ENCODE measurements at places on chromosomes 3 and 15.

DNA sequence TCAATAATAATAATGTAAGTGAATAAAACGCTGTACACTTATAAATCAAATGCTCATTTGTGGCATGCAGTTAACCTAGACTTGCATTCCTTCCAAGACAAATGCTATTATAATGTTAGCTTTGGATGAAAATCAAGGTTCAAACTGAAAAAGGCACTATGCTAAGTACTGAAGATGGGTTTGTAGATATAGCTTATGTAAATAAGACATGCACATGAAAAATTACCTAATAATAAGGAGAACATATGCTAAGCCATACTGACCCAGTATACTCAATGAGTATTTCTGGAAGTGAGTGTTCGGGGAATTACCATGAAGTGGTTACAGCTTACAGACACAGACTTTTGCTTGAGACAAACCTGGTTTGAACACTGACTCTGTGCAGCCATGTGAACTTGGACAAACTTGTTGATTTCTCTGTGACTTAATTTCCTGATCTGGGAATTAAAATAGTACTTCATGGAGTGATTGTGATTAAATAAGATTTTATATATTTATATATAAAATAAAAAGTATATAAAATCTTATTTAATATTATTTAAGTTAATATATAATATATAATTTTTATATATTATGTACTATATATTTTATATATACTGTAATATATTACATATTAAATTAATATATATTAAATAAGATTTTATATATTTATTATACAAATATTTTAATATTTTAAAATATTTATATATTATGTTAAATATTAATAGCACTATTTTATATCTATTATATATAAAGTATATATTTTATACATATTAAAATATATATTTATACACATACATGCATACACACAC is 159.2 kb downstream of the ZPLD1 start:
- DNase-seq = no peak

GRCh38 chr15:64837502-64837901 is 4.2 kb upstream of the PLEKHO2 start:
- DNase-seq = no peak

- peak; percentile 88 for DNase-seq
These were observed 240 bp upstream of the BHLHE40 start for GRCh38 chr3:4978966-4979427.

GRCh38 chr15:80755885-80756284 is 23.3 kb upstream of the CEMIP start:
- no peak for DNase-seq

DNA sequence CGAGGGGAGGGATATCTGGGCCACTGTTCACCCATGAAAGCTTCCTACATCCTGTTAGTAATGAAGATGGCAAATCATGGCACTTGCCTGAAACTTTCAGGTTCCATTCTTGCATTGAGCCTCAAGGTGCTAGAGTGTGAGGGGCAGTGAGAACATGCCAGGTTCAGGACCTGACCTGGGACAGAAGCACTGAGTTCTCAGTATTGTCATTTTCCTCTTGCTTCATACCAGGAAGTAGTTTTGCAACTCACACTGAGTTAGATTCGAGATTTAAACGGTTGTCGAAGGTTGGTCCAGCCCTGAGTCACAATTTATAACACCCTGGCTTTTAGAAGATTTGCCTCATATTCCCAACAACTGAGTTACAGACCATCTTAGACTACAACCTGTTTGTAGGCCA is 11.8 kb upstream of the MEIS2 start:
- DNase-seq = no peak

GRCh38 chr3:30708472-30708871 is 102.1 kb downstream of the TGFBR2 start:
- no peak for DNase-seq

DNA sequence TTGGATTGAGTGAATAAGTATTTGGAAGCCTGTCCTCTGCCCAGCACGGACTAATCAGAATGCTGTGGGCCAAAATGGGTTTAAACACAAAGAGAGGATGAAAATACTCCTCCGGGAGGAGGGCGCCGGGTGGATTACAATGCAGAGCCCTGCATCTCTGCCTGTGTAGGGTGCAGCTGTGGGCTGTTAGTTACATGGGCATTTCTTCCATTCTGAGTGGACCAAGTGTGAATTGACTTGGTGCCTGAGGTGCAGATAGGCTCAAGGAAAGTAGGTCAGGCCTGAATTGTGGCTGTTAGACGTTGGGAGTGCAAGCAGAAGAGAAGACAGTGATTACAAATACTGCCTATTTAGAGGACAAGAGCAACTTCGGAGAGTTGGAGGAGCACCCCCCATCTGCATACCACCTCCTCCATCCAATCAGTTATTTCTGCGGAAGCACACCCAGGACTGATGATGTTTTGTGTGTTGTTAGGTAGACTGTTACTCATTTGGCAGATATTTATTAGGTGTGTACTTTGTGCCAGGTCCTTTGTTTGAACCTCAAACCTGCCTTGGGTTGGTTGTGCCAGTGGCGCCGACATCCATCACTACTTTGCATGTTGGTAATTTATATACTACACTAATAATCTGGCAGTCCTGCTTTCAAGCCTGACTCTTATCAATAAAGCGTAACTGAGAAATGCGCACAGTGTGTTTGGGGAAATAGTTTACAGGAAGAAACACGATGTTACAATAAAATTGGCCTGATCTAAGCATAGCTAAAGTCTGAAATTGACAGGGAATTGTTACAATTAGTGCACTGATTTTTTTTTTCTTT is 33.0 kb downstream of the PTPRG start:
- no peak for DNase-seq

DNA sequence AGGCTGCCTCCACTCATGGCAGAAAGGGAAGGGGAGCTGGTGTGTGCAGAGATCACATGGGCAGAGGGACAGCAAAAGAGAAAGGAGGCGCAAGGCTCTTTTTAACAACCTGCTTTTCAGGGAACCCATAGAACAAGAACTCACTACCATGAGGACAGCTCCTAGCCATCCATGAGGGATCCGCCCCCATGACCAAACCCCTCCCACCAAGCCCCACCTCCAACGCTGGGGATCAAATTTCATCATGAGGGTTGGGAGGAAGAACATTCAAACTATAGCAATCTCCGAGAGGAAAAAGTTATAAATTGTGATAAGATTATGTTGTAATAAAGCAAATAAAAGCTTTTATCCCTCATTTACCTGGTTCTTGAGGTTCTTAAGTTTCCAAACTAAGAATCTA is 84.7 kb upstream of the LMCD1 start:
- no peak for DNase-seq

DNA sequence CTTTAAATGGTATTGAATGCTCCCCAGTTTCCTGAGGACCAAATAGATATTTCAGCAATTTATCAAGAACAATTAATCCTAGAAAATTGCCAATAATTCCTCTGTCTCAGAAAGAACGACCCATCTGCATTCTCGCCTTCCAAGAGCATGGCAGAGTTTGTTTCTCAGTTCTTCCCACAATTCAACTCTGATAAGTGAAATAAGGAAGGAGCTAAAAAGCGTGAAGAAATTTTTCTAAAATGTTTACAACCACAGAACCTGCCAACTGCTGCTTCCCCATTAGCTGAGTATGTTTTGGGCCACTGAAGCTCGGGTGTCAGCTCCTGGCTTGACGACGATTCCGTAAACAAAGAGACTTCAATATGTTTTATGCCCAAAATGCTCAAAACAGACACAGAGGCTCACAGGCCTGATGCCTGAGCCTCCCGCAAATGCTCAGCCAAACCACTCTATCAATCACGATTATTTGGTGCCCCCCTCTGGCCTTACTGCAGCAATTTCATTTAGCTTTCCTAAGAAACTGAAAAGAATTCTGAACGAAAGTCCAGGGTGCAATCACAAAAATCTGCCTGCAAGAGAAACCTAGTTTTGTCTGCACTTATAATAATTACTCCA is 259.2 kb upstream of the CCDC54 start:
- DNase-seq = no peak

DNA sequence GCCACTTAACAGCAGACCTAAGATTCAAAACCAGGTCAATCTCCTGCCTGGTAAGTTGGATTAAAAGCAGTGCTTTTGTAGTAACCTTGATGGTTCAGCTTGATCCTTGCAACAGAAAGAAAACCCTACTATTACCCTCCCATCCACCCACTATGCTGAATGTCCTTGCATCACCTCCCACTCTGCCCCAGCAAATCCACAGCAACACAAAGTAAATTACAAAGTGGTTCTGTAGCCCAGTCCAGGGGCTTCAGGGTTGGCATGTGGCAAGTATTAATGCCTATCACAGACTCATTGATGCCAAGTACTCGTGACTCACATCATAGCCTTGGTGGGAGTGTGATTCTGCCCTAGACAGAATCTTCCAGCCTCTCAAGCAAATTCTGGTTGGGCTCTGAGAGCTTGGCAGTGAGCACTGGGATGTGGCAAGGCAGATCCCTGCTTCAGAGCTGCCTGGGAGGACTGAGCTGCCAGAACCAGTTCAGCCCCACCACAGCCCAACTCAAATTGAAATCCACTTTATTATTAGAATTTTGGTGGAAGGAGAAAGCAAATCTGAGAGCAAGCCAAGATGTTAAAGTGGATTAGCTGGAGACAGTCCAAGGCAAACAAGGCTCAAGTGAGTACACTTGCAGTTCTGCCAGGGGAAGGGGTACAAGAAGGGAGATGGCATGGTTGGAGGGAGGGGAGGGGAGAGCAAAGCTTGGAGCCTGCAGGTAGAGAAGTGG is 225.8 kb upstream of the UMPS start:
- DNase-seq = no peak

- DNase-seq = no peak
These were observed 103.0 kb upstream of the RPL32 start for GRCh38 chr3:12944413-12944812.

DNA sequence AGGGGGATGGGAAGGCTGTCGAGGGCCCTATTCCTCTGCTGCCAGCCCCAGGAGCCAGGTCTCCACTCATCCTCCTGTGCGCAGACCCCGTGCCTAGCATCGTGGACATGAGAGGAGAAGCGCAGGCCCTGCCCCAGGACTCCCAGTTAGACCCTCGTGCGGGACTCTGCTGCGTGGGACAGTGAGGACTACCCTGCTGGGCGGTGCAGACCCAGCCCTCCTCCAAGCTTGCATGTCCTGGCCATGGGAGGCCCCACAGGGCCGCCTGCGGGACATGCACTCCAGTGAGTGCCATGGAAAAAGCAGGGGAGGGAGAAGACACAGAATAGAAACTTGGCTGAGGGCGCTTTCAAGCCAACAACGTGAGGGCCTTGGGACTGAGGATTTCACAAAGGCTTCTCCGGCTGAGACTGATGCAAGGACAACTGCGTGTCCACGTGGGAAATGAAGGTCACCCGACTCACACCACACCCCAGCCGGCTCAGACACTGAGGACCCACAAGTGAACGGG is 62.6 kb upstream of the IQSEC1 start:
- no peak for DNase-seq

DNA sequence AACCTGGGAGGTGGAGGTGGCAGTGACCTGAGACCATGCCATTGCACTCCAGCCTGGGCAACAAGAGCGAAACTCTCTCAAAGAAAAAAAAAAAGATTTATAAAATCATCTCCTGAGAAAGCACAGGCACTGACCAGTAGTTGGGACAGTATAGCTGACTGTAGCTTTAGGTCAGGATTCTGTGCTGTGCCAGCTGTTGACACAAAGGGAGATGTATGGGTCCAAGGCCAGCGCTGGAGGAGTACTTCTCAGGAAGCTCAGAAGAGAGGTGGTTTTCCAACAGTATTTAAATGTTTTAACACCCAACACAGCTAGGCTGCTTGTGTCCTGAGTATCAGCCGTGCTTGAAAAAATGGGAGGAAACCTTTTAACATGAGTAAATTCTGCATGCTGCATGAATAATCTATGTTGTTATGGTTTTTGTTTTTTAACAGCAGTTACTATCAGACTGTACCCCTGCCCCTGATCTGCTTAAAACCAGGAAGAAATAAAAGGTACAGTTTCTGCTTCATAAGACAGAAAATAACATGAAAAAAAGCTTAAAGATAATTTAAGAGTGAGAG is 6.5 kb downstream of the RAMAC start:
- no peak for DNase-seq

DNA sequence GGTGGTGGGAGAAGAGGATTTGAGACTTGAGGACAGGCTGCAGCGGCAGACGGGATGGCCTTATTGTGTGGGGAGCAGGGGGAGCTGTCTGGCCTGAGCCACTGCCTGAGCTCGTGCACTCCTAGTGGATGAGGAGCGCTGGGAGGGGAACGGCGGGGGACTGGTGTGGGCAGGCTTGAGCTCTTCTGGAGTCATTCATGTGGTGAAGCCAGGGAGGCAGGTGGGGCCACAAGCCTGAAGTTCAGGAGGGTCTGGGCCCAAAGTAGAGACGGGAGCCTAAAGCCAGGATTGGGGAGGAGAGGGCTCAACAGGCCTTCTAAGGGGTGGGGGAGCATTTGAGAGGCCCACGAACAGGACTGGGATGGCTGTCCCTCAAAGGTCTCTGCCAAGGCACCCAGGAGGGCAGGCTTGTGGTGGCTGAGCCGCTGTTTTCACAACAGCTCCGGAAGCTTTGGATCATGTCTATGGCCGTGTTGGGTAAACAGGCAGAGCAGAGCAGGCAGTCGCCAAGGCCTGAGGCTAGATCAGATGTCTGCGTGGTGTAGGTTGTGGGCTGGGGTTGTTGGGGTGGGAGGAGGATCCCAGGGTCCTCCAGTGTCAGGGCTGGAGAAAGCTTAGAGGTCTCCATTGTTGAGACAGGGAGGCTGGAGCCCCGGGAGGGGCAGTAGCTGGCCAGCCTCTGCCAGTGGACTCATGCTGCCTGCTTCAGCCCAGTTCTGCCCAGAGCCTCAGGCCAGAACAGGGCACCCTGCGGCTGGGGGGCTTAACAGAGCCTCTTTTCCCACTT is 8.2 kb downstream of the PRKCD start:
- no peak for DNase-seq

DNA sequence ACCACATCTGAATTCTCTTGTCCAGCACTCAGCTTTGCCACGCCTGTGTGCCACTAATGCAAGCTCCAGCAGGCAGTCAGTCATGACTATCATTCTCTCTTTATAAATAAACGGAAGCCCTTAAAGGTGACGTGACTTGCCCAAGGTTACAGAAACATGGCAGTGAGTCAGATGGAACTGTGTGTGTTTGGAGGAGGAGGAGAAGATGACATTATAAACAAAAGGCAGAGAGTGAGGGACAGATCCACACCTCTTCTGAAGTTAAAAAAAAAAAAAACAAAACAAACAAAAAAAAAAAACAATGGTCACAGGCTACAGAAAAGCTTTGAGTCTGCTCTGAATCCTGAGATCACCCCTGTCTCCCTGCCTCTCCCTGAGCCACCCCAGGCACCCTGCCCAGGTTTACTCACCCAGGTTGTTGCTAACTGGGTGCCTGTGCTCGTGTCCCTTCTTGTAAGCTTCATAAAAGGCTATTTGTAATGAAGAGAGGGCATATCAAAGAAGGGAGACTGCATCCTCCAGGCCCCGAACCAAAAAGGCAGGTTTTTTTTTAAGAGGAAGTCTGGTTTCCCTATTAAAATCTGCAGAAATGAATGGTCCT is 119.7 kb upstream of the PHLDB2 start:
- no peak for DNase-seq

DNA sequence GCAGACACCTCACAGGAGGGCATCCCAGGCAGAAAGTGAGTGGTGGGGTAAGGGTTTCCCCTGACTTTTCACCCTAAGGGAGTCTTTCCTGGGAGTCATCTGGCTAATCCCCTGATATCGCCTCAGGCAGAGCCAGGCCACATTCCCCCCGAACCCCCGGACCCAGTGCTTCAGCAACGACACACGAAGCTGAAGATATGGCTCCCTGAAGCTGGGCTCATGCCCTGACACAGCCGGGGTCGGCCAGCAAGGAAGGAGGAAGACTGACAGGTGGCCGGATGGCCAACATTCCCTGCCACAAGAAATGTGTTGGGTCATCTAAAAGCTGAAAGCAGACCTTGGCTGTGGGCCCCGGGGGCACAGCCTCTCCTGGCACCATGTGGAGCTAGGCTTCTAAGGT is 14.4 kb downstream of the CHST13 start:
- peak; percentile 16 for DNase-seq

Measured in Caco-2 (cell line).